ENCODE measurements at places on chromosomes 5 and 9. TPM values are rescaled to one million over a fixed set of nuclear protein-coding genes. Genes with fewer than 3 reads are reported as not detected.

TAF11L9 gene
- not detected for total RNA-seq

LIX1 gene
- total RNA-seq = not detected

RBM18 gene
- 5.7 TPM for total RNA-seq

FAM151B gene
- 1.9 TPM for total RNA-seq

HOMER1 gene
- 6.3 TPM for total RNA-seq
